ENCODE measurements at places on chromosomes 2 and 18.

GRCh38 chr2:13110825-13111224 lies 394.1 kb downstream of the TRIB2 start:
- no peak for DNase-seq

DNA sequence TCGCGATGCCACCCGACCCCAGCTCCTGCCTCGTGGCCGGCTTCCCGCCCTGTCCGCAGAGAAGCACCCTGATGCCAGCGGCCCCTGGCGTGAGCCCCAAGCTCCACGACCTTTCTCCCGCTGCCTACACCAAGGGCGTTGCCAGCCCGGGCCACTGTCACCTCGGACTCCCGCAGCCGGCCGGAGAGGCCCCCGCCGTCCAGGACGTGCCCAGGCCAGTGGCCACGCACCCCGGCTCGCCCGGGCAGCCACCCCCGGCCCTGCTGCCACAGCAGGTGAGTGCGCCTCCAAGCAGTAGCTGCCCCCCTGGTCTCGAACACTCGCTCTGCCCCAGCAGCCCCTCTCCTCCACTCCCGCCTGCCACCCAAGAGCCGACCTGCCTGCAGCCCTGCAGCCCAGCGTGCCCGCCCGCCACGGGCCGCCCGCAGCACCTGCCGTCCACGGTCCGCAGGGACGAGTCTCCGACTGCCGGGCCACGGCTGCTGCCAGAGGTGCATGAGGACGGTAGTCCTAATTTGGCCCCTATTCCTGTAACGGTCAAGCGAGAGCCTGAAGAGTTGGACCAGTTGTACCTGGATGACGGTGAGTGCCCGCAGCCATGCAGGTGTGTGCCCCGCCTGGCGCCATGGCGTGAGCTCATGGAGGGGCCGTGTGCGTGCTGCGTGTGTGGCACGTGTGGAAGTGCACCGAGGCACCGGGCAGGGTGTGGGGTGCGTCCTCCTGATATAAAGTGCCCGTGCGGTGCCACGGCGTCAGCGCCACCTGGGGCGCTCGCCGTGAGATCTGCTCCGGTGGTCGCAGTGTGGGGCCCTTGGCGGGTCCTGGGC lies 90.8 kb downstream of the NFATC1 start:
- no peak for DNase-seq

- no peak for DNase-seq
Measured at GRCh38 chr2:197516393-197516761, 511 bp downstream of the MOB4 start.

DNA sequence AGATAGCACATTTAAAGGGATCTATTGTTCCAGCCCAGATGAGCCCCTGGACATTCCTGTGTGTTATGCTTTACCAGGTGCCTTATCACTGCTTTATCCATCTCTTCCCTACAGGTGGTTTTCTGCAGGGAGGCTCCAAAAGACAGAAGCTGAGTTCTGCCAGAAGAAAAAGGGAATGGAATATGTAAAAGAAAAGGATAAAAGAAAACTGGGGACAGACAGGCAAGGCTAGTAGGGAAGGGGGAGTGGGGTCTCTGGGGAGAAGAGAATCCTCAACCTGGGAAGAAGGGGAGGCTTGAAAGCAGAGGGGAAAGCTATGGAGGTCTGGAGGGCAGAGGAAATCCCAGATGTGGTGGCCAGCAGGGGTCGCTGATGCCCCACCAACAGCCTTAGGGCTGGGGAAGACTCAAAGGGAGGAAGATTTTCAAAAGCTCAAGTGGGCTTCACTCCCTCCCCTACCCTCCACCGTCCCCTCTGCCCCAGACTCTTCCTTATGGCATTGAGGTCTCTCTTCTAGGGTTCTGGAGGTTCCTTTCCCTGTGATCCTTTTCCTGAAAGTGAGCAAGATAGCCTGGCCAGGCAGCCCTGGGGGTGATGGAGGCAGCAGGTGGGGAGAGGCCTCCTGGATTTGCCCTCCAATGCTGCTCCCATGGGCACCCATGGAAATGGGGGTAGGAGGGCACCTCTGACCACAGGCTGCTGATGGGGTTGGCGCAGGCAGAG lies 178.1 kb upstream of the PKDCC start:
- DNase-seq, result no peak

DNA sequence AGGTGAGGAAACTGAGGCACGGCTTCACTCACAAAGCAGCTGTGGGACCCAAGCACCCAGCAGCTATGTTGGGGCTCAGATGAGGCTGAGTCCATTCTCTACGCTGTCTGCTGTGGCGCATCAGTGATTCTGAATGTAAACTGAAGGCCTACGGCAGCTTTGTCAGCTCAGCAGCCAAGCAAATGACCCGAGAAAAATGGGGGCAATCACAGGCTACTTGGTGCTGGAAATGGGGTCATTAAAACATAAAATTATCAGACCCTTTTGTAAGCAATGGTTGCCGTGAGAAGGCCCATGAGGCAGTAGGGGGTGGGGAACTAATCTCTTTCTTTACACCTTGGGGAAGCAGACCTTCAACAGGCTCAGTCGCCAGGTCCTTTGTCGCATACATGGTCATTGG lies 84.0 kb upstream of the ZCCHC2 start:
- no peak for DNase-seq

GRCh38 chr2:28137221-28137620 lies 246.7 kb downstream of the BABAM2 start:
- peak; percentile 89 for DNase-seq

- no peak for DNase-seq
Measured at GRCh38 chr2:15315411-15315810, 245.7 kb downstream of the NBAS start.

- DNase-seq, result no peak
Measured at GRCh38 chr18:51195451-51196117, 1.9 kb downstream of the MEX3C start.

DNA sequence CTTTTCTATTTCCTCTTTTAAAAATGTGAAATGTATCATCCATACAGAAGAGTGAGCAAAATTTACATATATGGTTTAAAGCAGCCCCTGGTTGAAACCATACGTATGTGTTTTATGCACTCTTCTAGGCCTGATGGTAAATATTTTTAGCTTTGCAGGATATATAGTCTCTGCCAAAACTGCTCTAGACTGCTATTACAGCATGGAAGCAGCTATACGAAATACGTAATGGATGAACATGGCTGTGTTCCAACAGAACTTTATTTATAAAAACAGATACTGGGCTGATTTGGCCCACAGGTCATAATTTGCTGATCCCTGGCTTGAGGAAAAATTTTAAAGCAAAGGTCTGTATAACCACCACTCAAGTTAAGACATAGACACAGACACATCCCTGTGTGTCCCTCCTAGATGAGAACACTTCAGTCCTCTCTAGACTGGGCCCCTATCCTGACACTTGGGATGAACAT lies 42.5 kb upstream of the ATP8B1 start:
- no peak for DNase-seq

GRCh38 chr2:215896921-215897320 lies 116.4 kb downstream of the MREG start:
- no peak for DNase-seq

- no peak for DNase-seq
Measured at GRCh38 chr2:224749136-224749535, 33.0 kb upstream of the CCDC195 start.

GRCh38 chr2:18650221-18650620 lies 60.9 kb upstream of the NT5C1B start:
- DNase-seq, result no peak

DNA sequence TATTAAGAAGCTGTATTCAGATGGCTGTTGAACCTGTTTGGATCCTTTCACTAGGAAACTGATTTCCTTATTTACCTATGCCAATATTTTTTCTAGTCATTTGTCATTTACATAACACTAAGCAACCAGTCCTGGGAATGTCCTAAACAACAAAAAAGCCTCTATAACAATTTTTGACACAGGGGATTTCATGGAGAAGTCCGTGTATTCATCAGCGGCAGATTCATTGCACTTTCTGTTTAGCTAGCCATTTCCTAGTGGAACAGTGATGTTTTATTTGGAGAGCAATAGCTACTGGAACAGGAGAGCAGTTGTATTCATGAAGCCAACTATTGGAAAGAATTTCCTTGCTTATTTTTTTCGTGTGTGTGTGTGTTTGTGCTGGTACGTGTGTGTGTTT lies 604.3 kb upstream of the POU3F3 start:
- DNase-seq, result no peak

GRCh38 chr2:47360927-47361326 lies 42.0 kb upstream of the MSH2 start:
- peak; percentile 16 for DNase-seq

- no peak for DNase-seq
Measured at GRCh38 chr2:147554521-147555107, 290.2 kb upstream of the ACVR2A start.

GRCh38 chr18:74929110-74929509 lies 279.8 kb downstream of the PTGR3 start:
- DNase-seq, result no peak

DNA sequence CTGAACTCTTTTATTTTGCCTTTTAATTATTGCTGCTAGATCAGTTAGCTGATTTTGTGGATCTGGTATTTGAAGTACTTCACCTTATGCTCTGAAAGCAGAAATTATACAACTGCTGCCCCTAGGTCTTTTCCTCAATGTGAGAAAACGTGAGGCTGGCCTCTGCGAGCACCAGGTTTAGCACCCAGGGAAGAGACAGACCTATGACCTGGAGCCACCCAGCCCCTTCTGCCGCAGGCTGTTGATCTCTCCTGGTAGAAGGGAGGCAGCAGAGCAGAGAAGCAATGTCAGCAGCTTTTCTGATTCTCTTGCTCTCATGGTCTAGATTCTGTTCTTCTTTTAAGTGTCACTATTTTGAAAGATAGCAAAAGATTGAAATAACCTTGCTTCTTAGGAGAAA lies 19.9 kb downstream of the TRAPPC12 start:
- DNase-seq, result no peak

- no peak for DNase-seq
Measured at GRCh38 chr2:215604606-215605005, 168.7 kb upstream of the FN1 start.

GRCh38 chr2:190695739-190696138 lies 46.9 kb downstream of the NAB1 start:
- no peak for DNase-seq

Measured in AG04449 (cell line).